Amygdala (tissue), 56 donors: ENCODE measurements at places on chromosomes 5 and 9.

DNA sequence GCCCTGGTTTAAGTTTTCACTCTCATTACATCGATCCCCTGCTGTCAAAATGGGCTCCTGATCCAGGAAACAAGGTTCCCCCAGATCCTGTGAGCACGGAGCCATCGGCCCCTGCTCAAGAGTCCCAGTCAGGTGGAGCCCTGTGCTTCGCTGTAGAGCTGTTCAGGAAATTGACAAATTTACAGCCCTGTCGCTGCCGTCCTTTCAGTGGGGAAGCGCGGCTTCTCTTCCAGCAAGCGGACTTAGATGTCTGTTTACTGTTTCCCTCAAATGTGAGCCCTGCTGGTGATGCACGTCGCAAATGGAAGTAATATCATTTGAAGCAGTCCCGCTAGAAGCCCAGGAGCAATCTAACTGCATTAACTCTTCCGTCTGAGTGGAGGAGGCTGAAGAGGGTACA lies 760.9 kb upstream of the WWC1 start:
- DNase-seq, result no peak

DNA sequence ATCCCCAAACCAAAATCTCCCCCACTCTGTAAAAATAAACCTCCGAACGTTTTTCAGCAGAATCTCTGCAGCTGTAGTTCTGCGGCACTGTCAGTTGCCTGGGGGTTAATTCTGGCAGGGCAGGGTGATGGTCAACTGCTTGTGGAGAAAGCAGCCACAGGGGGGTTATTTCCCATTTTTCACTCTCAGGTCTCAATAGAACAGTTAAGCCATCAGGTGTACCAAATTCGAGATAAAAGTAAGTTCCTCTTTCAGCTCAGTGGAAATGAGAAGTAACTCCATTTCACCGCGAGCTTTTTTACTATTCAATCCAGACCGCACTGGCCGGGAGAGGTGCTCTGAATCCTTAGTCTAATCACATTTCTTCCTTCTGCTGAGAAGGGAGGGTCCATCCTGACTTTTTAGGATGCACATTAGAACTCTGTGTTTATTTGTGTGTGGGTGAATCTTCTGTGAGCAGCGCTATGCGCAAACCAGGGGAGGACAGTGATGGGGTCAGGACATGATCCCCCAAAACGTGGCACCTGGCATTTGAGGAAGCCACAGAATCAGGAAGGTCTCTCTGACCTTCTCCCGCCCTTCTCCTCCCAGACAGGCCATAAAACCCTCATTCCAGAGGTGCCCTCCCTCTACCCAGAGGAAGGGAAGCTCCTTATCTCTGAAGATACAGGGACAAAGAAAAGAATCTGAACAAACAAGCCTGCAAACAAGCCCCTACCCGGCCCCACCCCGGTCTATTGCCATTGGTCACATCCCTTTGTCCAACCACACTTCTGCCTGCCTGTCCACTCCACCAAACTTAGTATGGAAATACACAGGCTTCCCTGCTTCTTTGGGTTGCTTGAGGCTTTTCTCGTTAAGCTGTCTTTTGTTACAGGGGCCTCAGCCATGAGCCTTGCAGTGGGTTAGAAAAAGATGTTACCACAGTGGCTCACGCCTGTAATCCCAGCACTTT lies 229.0 kb downstream of the ROR2 start:
- DNase-seq, result no peak

DNA sequence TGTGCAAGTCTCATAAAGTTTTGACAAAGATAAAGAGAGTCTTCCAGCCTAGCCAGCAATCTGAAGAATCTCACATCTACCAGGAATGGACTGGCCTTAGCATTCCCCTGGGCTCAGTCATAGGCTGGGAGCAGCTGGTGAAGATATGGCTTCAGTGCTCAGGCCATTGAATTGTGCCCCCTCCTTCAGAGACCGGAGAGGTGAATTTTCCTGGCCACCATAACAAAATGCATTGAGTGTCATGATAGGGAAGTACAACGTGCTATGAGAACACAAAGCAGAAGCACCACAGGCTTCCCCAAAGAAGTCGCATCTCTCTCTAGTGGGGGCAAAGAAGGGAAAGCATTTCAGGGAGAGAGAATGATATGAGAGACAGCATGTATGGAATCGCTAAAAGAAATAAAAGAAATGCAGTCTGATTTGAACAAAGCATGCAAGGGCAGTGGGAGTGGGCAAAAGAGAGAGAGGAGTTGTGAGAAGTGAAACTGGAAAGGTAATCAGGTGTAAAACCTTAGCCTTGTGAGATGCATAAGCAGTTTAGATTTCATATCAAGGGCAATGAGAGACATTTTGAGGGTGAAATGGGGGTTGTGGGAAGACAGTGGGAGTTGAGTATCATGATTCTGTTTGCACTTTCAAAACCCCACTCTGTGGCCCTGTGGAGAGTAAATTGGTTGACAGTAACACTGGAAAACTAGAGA lies 57.1 kb upstream of the NMUR2 start:
- no peak for DNase-seq

- DNase-seq, result no peak
Measured at GRCh38 chr9:34079181-34079580, 30.5 kb upstream of the UBAP2 start.

- no peak for DNase-seq
Measured at GRCh38 chr9:86821006-86821845, 126.1 kb downstream of the GAS1 start.

DNA sequence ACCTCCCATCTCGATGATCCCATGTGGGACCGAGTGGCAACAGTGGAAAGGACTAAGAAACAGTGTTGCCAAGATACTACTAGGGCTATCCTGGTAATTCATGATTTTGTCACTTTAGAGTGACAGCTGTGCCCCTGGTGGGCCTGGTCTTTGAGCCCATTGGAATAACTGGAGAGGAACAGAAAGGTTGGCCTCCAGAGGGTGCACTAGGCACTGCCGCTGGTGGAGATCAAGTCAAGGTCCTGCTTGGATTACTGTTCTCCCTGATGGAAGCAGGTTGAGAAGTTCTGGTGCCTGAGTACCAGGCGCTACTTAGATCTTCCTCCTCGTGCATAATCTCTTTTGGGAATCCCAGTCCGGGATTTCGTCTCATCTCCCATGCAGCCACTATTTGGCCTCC lies 129.6 kb downstream of the SEC61B start:
- DNase-seq, result no peak

DNA sequence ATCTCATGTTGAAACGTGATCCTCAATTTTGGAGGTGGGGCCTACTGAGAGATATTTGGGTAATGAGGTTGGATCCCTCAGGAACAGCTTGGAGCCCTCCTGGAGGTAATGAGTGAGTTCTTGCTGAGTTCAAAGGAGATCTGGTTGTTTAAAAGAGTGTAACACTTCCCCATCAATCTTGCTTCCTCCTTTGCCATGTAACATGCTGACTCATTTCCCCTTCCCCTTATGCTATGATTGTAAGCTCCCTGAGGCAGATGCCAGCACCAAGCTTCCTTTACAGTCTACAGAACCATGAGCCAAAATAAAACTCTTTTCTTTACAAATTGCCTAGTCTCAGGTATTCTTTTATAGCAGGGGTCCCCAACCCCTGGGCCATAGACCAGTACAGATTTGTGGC lies 352.3 kb downstream of the SLCO4C1 start:
- no peak for DNase-seq

DNA sequence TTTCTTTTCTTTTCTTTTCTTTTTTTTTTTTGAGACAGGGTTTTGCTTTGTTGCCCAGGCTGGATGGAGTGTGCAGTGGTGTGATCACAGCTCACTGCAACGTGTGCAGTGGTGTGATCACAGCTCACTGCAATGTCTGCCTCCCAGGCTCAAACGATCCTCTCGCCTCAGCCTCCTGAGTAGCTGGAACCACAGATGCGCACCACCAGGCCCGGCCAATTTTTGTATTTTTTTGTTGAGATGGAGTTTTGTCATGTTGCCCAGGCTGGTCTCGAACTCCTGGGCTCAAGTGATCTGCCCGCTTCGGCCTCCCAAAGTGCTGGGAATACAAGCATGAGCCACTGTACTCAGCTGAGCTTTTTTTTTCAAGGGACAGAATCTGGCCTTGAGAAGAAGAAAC lies 36.8 kb upstream of the TJP2 start:
- DNase-seq, result no peak

GRCh38 chr9:112618385-112619009 lies 99.4 kb downstream of the INIP start:
- no peak for DNase-seq

DNA sequence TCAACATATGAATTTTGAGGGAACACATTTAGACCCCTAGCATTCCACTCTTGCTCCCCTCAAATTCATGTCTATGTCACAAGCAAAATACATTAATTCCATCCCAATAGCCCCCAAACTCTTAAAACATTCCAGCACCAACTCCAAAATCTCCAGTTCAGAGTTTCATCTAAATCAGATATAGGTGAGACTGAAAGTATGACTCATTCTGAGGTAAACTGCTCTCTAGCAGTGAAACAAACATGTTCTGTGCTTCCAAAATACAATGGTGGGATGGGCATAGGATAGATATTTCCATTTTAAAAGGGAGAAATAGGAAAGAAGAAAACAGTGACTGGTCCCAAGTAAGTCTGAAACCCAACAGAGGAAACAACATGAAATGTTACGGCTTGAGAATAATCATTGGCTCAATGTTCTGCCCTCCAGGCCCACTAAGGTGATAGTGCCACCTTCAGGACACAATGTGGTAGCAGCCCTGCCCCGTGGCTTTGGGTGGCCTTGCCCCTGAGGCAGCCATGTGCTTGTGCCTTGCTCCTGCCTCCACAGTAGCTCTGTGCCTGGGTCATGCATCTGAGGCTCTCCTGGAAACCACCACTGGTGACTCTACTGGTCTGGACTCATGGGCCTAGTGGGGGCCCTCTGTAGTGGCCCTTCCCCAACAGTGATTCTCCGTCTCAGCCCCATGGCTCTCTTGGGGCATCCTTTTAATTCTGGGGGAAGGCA lies 36.4 kb upstream of the IPPK start:
- no peak for DNase-seq

GRCh38 chr9:2531481-2531880 lies 90.1 kb upstream of the VLDLR start:
- no peak for DNase-seq

DNA sequence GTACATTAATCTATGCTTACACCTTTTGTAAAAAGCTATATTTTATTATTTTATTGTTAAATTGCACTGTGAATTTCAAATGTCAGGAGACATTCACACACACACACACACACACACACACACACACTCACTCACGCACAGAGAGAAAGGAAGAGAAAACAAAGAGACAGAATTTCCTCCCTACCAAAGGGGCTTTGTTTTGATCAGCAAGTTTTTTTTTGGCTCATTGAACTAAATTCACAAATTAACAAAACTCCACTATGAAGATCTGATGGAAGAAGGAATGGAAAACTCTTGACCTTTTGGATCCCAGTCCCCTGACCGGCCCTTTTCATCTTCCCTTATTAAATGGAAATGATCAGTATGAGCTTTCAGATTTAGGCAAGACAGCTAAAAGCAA lies 161.2 kb downstream of the PDE4D start:
- DNase-seq, result no peak

DNA sequence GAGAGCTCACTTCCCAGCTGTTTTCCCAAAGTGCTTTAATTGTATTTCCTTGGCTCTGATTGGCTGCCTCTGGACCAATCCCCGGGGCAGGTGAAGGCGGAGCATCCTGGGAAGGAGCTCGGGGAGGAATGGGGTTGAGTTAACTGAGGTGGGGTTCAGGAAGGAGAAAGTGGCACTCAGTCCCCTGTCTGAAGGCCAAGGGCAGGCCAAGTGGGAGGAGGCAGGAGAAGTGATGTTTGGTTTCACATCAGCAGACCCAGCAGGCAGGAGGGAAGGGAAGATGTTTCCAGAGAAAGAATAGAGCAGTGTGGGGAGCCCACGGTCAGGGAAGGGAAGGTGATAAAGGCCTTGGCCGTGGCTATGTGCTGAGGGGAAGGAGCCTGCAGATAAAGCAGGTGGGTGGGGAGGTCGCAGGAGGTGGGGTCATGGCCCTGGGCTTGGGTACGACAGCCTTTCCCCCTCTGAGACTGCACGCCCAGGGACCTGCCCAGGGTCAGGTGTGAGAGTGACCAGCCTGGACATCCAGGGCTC lies 3.1 kb downstream of the TSPAN17 start:
- no peak for DNase-seq

DNA sequence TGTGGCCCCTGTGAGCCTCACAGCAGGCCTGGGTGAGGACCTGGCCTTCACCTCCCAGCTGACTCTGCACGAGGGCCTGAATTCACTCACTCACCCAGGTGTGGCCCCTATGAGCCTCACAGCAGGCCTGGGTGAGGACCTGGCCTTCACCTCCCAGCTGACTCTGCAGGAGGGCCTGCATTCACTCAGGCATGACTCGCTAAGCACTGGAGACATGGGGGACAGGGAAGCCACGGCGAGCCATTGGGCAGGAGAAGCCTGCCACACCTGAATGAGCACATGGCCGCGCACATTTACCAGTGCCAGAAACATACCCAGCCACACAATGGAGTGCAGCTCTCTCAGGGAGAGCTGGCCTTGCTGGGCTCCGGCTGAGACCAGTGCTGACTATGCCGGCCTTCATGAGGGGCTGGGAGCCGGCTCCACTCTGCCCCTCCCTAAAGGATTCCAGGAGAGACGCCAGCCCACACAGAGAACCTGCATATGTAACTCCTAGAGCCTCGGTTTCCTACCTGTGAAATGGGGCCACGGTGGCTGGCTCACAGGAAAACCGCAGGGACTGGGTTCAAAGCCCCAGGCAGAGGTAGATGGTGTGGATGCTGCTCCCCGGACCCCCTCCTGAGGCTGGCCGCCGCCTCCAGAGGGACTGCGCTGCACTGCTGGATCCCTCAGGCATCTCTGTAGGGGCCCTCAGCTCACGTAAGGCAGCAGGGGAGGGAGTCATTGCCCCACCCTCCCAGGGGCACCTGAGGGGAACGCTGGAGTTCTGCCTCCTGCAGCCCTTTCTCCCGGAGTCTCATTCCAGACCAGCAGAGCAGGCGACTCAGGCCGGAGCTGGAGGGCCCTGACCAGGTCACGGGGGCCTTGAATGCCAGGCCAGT lies 7.2 kb downstream of the ADAMTS2 start:
- no peak for DNase-seq

DNA sequence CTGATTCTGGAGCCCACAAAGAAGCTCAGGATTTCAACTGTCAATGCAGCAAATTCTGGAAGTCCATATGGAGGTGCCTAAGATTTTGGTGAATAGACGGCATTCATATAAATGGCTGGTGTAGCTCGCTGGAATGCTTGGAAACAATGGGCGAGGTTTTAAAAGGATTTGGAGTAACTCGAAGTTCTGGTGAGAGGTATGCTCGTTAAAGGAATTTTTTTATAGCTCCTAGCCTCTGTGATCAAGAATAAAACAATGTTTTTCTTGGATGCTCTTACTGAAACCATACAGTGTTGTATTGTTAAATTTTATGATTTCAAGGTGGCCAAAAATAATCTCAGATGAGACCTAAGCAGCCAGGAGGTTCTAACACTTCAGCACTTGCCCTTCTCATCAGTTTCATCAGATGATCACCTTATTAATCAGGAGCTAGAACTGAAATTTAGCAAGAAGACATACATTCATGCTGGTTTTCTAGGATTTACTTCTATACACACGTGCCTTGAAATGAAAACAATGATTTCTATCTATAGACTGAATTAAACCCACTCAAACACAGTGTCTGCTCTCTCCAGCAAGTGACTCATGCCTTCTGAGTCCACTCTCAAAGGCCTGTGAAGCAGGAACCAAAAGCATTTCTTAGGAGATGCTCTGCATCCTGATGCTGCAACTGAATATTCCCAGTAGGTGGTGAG lies 79.2 kb downstream of the OTULIN start:
- no peak for DNase-seq
